ENCODE measurements at places on chromosomes 7 and 10.

- peaks cover 7% of the 10 kb centered on the region for H3K36me3 ChIP-seq
- H3K27me3 ChIP-seq = no peaks in the 10 kb centered on the region
- H3K4me1 ChIP-seq = peaks cover 11% of the 10 kb centered on the region
- no peak overlapping the region for H3K27ac ChIP-seq
- H3K4me3 ChIP-seq = no peak overlapping the region
- DNase-seq = no peak
These were observed 22.9 kb upstream of the GPR22 start for GRCh38 chr7:107446988-107447387.

- H3K27me3 ChIP-seq = peaks cover 16% of the 10 kb centered on the region
- H3K36me3 ChIP-seq = peaks cover 3% of the 10 kb centered on the region
- H3K4me3 ChIP-seq = no peak overlapping the region
- DNase-seq = no peak
- no peak overlapping the region for H3K27ac ChIP-seq
These were observed 42.0 kb downstream of the MYL10 start for GRCh38 chr7:101586906-101587677.

GRCh38 chr7:28570970-28571288 is 158.6 kb downstream of the CREB5 start:
- H3K27ac ChIP-seq = no peak overlapping the region
- no peaks in the 10 kb centered on the region for H3K4me1 ChIP-seq
- no peak for DNase-seq
- H3K4me3 ChIP-seq = no peak overlapping the region
- peaks cover 4% of the 10 kb centered on the region for H3K27me3 ChIP-seq

- H3K4me1 ChIP-seq = peaks cover 59% of the 10 kb centered on the region
- peak overlapping the region; percentile 98 for H3K27ac ChIP-seq
- H3K27me3 ChIP-seq = no peaks in the 10 kb centered on the region
- H3K36me3 ChIP-seq = peaks cover 5% of the 10 kb centered on the region
These were observed 8.8 kb downstream of the STK17A start for GRCh38 chr7:43591558-43592180.

- H3K4me3 ChIP-seq = no peak overlapping the region
- H3K27ac ChIP-seq = peak overlapping the region; percentile 54
- no peak for DNase-seq
- no peaks in the 10 kb centered on the region for H3K27me3 ChIP-seq
- no peaks in the 10 kb centered on the region for H3K36me3 ChIP-seq
These were observed 163.1 kb upstream of the AGR3 start for GRCh38 chr7:17044861-17045260.

- H3K36me3 ChIP-seq = no peaks in the 10 kb centered on the region
- H3K27ac ChIP-seq = no peak overlapping the region
- H3K4me3 ChIP-seq = no peak overlapping the region
- DNase-seq = no peak
- H3K27me3 ChIP-seq = no peaks in the 10 kb centered on the region
These were observed 667.7 kb downstream of the SUGCT start for GRCh38 chr7:40802497-40802896.

- peaks cover 7% of the 10 kb centered on the region for H3K4me1 ChIP-seq
- no peak overlapping the region for H3K4me3 ChIP-seq
- DNase-seq = no peak
- peaks cover 15% of the 10 kb centered on the region for H3K27me3 ChIP-seq
- H3K27ac ChIP-seq = no peak overlapping the region
- no peaks in the 10 kb centered on the region for H3K36me3 ChIP-seq
These were observed 57.8 kb downstream of the EBLN1 start for GRCh38 chr10:22159979-22160378.

- no peak overlapping the region for H3K27ac ChIP-seq
- DNase-seq = no peak
- H3K27me3 ChIP-seq = no peaks in the 10 kb centered on the region
- H3K4me3 ChIP-seq = no peak overlapping the region
- H3K4me1 ChIP-seq = no peaks in the 10 kb centered on the region
These were observed 387.1 kb downstream of the INHBA start for GRCh38 chr7:41315764-41316163.

DNA sequence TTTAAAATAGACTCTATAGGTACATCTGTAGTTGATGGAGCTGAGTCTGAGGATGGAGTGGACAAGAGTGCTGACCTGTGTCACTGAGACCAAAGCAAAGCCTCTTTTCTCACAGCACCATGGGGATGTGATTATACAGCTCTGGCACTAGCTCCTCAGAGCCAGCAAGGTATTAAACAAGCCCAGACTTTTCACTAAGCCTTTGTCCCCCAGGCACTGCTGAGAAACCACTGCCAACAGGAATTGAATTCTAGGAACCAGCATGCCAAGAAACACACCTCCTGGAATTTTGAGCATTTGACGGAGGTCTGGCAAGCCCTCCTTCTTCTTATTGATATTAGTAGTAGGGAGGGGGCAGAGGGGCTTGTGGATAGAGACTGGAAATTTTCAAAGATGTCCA is 147.0 kb downstream of the C1GALT1 start:
- DNase-seq = no peak
- H3K4me3 ChIP-seq = no peak overlapping the region
- no peaks in the 10 kb centered on the region for H3K36me3 ChIP-seq
- no peak overlapping the region for H3K27ac ChIP-seq
